ENCODE measurements at places on chromosomes 2 and 18.

DNA sequence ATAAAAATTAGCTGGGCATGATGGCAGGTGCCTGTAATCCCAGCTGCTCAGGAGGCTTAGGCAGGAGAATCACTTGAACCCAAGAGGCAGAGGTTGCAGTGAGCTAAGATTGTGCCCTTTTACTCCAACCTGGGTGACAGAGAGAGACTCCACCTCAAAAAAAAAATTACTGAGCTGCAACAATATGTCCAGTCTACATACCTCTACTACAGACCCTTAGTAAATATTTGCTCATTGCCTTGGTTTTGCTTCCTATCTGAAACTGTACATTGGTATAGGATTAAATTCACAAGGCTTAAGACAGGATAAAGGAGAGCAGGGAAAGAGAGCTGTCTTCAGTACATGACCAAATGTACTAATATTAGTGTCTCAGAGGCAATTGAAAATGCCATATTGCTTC, 8.1 kb upstream of the MGAT4A start:
- no peak for DNase-seq

GRCh38 chr2:216279031-216279430, 93.3 kb downstream of the MARCHF4 start:
- DNase-seq, result no peak

DNA sequence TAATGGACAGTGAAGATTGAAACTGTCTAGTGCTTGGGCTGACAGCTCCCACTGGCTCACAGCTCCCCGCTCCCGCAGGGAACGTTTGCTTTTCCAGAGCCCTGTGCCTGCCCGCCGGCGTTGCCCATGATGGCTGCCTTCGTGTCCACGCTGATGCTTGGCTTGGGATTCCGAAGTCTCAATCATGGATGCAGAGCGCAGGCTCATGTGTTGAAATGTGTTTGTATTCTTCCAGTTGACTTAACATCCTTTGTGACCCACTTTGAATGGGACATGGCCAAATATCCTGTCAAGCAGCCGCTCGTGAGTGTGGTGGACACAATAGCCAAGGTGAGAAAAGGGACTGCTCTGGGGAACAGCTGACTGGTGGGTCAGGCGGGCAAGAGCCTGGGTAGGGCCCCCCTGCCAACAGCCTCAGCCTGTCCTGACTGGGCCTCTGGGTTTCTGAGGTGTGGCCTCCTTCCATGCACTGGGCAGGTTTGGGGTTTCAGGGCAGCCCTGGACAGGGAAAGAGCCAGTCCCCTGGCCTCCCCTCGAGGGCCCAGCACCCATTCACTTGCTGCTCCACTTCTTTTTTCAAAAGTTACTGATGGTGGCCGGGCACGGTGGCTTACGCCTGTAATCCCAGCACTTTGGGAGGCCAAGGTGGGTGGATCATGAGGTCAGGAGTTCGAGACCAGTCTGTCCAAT, 42.8 kb downstream of the ATP6V1C2 start:
- no peak for DNase-seq

DNA sequence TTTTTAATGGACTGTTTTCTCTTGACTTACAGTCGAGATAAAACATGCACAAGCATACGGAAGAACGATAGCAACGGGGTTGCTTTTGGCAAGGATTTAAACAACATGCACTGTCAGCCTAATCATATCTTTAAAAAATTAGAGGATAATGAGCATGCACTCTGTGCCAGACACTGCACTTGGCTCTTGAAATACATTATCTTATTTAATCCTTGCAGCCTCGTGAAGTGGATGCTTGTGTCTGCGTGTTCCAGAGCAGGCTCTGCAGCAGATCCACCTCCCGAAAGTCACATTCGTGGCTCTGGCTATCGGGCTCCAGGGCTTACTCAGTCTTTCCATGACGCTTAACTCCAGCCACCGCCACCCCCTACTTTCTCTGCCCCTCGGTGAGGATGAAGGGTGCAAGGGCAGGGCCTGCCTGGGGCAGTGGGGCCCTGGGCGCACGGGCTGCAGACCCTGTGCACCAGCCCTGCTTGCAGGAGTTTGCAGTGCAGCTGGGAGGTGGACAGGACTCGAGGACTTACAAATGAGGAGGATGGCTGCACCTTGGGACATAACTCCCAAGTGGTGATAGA, 61.7 kb downstream of the ACKR3 start:
- DNase-seq, result no peak

DNA sequence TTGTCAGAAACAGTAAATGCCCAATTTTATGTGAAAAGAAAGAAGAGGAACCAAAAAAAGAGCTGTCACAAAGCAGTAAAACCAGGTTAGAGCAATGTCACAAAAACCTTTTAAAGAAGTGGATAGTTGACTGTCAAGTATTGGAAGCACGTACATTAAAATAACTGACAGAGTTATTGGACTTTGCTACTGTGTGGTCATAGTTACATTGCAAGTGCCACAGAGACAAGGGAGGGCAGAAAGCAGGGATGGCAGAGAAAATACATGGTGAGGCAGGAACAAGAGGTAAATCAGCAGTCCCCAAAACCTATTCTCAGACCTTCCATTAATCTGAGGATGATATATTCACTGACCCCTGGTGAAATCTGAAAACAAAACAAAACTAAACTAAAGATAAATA, 116.3 kb downstream of the LRP1B start:
- DNase-seq, result no peak

DNA sequence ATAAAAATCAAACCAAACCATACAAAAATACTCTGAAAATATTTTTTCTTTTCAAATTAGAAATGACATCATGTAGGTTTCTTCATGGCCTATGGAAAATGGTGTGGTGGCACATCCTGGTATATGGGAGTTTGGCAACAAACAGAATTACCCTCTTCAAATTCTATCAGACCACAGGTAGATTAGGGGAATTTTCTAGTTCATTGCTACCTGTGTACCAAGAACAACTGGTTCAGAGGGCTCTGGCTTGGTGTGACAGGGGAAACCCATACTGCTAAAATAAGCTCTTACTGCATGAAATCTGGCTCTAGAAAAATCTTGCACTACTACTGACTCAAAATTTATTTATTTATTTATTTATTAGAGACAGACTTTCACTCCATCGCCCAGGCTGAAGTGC, 63.4 kb upstream of the PELI1 start:
- no peak for DNase-seq

DNA sequence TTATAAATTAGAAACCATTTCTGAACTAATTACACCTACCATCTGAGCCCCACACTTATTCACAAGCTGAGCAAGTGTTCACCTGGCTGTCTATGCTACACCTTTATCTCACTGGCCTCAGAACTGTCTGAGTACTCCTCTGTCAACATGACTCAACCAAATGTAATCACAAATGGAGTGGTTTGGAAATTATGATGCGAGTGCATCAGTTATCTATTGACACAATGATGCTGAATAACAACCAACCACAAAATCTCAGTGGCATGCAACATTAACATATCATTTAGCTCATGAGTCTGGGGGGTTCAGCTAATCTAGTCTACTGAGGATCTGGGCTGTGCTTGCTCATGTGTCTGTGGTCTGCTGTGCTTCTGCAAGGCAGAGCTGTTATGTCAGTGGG, 184.2 kb upstream of the NXPH2 start:
- no peak for DNase-seq

DNA sequence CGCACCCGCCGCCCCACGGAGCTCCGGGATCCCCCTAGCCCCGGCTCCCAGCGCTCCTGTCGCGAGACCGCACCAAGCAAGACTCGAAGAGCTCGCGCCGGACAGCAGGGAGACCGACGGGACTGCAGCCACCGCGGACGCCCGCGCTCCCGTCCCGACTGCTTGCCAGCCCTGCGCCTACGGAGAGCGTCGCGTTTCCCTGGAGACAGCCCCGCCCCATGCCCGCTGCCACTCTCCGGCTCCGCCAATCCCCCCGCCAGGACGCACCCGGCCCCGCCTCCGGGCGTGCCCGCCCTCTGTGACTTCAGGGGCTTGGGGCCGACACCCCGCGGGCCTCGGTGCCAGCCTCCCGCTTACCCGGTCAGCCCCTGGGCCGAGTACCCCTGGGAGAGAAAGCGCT, at the start of gene ANKMY1:
TSS of gene ANKMY1 (minus strand) at position 181 of the 400 bp plus-strand sequence. CDS start 653 bp downstream, outside the sequence.
- peak; percentile 80 for DNase-seq

Data from NCI-H526 (cell line).